ENCODE measurements at places on chromosomes 12 and 14. TPM values are rescaled to one million over a fixed set of nuclear protein-coding genes. Genes with fewer than 3 reads are reported as not detected.

- no peak for DNase-seq
- no peaks in the 10 kb centered on the region for H3K27me3 ChIP-seq
- H3K27ac ChIP-seq = no peak overlapping the region
- H3K4me3 ChIP-seq = no peak overlapping the region
- no peaks in the 10 kb centered on the region for H3K4me1 ChIP-seq
These were observed 168.7 kb downstream of the GALC start for GRCh38 chr14:87824266-87824665.

DNA sequence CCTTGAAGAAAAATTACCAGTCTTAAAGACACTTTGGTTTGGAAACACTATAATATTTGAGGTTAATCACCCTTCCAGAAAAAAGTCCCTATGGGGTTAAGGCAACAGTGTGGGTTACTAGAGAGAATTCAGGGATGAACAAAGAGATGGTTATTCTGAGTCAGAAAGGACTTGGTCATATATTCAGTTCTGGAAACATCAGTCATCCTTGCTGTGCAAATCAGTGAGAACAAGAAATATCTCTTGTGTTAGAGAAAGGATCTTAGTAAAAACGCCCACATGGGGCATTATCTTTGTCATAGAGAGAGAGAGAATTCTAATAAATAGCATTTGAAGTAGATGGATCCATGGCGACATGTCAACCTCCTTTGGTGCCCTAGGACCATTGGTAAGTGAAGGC is 59.4 kb upstream of the E2F7 start:
- no peak for DNase-seq
- H3K4me3 ChIP-seq = no peak overlapping the region
- H3K36me3 ChIP-seq = no peaks in the 10 kb centered on the region
- H3K4me1 ChIP-seq = no peaks in the 10 kb centered on the region
- no peak overlapping the region for H3K27ac ChIP-seq
- H3K27me3 ChIP-seq = no peaks in the 10 kb centered on the region

GRCh38 chr12:112900298-112901145 is 6.2 kb upstream of the OAS1 start:
- H3K27me3 ChIP-seq = peaks cover 16% of the 10 kb centered on the region
- peaks cover 42% of the 10 kb centered on the region for H3K4me1 ChIP-seq

DNA sequence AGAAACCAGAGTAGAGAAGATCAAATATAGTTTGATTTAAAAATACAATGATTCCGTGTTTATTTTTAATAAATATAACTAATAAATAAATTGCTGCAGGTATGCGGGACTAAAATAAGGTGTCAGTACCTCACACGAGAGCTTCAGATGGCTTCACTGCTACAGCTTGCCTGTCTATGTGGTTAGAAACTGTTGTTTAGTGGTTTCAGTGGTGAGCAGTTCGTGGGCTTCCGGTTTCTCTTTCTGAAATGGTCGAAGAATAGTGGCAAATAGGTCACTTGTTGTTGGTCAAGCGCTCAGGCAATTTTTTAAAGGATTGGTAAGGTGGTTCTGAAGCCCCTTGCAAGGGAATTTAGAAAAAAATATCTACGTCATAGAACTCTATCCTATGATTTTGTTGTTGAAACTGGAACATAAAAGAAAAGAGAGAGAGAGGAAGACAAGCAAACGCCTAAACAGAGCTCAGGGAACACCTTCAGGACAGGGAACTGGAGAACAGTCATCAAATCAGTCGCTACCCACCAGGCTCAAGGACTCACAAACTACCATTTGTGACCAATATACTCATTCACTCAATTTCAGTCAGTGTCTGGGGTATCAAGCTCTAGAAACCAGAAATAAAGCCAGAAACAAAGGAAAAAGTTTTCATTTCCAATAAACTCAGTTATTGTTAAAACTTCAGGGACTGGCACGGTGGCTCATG is 31.3 kb downstream of the GABARAPL1 start:
- H3K4me1 ChIP-seq = peaks cover 13% of the 10 kb centered on the region
- H3K27ac ChIP-seq = no peak overlapping the region
- peaks cover 37% of the 10 kb centered on the region for H3K27me3 ChIP-seq
- peak overlapping the region; percentile 41 for H3K4me3 ChIP-seq

- no peaks in the 10 kb centered on the region for H3K27me3 ChIP-seq
- no peak overlapping the region for H3K4me3 ChIP-seq
- no peaks in the 10 kb centered on the region for H3K4me1 ChIP-seq
- no peaks in the 10 kb centered on the region for H3K36me3 ChIP-seq
- H3K27ac ChIP-seq = no peak overlapping the region
- no peak for DNase-seq
These were observed 17.3 kb downstream of the GSG1 start for GRCh38 chr12:13085968-13086686.

DNA sequence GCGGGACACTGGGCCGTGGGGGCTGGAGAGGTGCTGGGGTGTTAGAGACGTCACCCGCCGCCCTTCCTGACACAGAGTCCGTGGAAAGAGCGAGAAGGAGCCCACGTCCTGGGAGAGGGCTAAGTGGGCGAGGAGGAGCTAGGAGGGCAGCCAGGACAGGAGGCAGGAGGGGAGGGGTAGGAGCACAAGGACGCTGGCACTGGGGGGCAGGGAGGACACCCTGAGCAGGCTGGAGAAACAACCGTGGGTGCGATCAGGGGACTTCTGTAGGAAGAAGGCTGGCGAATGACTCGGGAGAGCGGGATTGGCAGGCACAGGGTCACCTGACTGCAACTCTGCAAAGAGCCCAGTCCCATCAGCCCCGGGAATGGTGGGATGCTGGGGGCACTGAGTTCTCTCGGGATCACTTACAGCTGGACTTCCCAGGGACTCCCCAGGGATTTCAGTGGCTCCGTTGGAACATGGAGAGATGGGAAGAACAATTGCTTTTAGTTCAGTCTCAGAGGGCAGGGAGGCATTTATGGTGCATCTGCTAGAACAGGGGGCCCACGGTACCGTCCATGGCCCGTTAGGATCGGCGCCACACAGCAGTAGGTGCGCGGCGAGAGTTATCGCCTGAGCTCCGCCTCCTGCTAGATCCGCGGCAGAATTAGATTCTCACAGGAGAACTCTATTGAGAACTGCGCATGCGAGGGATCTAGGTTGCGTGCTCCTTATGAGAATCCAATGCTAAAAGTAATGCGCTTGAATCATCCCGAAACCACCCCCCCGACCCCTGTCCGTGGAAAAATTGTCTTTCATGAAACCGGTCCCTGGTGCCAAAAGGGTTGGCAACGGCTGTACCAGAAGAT is 24.3 kb downstream of the UBR7 start:
- no peak for DNase-seq
- no peak overlapping the region for H3K27ac ChIP-seq
- H3K4me1 ChIP-seq = peaks cover 2% of the 10 kb centered on the region
- H3K36me3 ChIP-seq = peaks cover 13% of the 10 kb centered on the region

DNA sequence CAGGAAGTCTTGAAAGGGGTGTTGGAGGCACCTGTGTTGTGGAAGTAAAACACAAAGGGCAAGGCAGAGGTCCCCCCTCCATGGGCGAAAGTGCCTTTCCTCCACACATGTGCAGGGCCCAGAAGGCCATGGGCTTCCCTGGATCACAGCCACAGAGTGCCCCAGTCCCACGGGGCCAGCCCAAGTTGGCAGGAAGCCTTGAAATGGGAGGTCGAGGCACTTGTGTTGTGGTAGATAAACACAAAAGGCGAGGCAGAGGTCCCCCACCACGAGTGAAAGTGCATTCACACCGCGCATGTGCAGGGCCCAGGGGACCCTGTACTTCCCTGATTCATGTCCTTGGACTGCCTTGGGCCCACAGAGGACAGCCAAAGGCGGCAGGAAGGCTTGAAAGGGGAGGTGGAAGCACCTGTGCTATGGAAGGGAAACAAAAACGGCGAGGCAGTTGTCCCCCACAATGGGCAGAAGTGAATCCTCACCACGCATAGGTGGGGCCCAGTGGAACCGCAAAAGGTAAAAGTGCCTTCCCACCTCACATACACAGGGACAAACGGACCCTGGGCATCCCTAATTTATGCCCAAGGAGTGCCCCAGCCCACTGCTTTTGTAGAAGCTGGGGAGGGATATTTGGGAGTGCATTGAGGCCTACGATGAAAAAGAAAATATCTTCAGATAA is 585.4 kb downstream of the ALG10 start:
- no peaks in the 10 kb centered on the region for H3K27me3 ChIP-seq
- no peak overlapping the region for H3K27ac ChIP-seq
- H3K36me3 ChIP-seq = no peaks in the 10 kb centered on the region

DNA sequence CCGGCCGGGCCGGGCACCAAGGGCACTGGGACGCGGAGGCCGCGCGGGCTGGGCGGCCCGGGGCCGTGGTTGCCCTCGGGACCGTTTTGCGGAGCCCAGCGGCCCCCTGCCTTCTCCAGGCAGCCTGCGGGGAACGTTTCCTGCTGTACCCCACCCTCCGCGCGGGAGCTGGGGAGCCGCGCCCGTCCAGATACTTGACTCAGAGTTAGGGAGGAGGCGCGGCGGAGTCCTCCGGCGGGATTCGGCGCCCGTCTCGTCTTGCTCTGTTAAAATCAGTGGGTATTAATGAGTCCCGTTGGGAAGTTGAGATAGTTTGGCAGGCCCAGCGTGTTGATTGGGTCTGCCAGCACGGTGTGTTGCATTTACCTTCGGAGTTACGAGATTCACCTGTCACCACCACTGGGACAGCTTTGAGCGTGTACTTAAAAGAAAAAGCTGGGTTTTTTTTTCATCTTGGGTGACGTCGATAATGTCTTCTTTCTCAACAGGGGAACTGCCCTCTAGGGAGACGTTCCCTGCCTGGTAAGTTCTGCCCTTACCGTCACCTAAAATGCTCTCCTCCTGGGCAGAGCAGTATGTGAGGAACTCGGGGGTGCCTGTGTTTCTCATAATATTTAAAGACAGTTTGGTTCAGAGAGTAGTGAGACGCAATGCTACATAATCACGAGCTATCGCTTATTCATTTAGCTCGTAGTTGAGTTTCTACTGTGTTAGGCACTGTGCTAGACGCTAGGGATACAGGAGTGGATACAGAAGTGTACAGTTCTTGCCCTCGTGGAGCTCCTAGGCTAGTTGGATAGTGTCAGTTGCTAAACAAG is 596 bp downstream of the DLST start:
- H3K27ac ChIP-seq = peak overlapping the region; percentile 98
- peak; percentile 57 for DNase-seq
- peak overlapping the region; percentile 100 for H3K4me3 ChIP-seq
- H3K4me1 ChIP-seq = peaks cover 57% of the 10 kb centered on the region

- no peak overlapping the region for H3K4me3 ChIP-seq
- no peak for DNase-seq
- no peaks in the 10 kb centered on the region for H3K4me1 ChIP-seq
- no peaks in the 10 kb centered on the region for H3K36me3 ChIP-seq
These were observed 75.9 kb downstream of the TNFAIP2 start for GRCh38 chr14:103199124-103199523.

GRCh38 chr12:89884952-89885351 is 176.3 kb upstream of the ATP2B1 start:
- H3K36me3 ChIP-seq = peaks cover 19% of the 10 kb centered on the region
- H3K4me3 ChIP-seq = no peak overlapping the region
- H3K27ac ChIP-seq = no peak overlapping the region
- H3K4me1 ChIP-seq = peaks cover 23% of the 10 kb centered on the region

Gene KTN1
- 85.8 TPM for total RNA-seq

Gene PPP1R13B
- total RNA-seq = 11.6 TPM

Gene HELB
- 42.3 TPM for total RNA-seq
